Upper lobe of right lung (tissue), 1 donor: ENCODE measurements at places on chromosomes 2 and 18. TPM values are rescaled to one million over a fixed set of nuclear protein-coding genes. Genes with fewer than 3 reads are reported as not detected.

DSG4 gene
- total RNA-seq, result not detected

UGT1A3 gene
- total RNA-seq, result not detected

ALK gene
- total RNA-seq, result not detected

DNMT3A gene
- total RNA-seq, result 31.3 TPM

HADHA gene
- total RNA-seq, result 118 TPM

SEH1L gene
- total RNA-seq, result 41.5 TPM

NXPH2 gene
- total RNA-seq, result not detected

DNA sequence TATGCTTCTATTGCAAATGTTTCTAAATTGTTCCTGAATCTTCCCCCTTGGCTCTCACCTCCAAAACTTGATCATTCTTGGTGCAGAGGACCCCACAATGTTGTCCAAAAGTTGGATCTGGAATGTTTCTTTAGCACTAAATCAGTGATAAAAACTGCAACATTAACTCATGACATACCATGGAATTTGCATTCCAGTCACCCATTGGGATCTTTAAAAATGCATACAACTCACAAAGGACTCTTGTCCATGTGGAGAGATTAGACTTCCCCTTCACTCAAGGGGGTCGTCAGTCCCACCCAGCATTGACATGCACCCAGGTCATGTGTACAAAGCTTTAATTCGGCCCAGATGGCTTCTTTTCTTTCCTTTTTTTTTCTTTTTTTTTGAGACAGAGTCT is 169.3 kb downstream of the SETBP1 start:
- no peak overlapping the region for H3K4me3 ChIP-seq
- no peak overlapping the region for H3K27ac ChIP-seq
- no peaks in the 10 kb centered on the region for H3K27me3 ChIP-seq
- no peak for DNase-seq

GRCh38 chr2:86645752-86646151 is 22.1 kb upstream of the RNF103 start:
- H3K4me1 ChIP-seq, result no peaks in the 10 kb centered on the region
- H3K36me3 ChIP-seq, result no peaks in the 10 kb centered on the region
- no peaks in the 10 kb centered on the region for H3K27me3 ChIP-seq
- no peak overlapping the region for H3K4me3 ChIP-seq
- no peak overlapping the region for H3K27ac ChIP-seq
- no peak for DNase-seq

DNA sequence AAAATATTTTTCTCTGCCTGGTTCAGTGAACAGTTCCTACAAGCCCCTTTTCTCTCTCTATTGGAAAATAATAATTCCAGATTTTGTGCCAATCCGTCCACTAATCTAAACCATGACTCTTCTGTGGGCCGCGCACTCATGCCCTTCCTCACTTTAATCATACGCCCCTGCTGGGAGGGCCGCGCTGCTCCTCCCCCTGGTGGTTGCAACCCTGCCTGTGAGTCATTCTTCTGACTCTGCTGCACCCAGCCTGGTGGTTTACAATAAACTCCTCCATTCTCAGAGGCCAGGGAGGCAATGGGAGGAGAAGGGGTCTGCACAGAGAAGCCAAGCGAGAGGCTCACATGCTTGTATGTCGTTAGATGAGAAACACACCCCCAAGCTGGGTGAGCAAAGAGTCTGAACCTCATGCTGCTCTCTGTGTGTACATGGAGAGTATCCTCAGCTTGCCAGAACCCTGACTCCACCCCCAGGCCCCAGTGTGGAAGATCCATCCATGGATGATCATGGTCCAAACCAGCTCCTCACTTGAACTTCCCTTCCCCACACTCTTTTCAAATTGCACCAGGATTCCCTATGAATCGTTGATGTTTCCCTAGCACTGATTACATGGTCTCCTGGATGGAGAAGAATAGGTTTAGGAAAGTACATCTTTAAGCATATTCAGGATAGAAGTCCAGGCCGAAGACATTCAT is 228.9 kb downstream of the ANKRD30B start:
- no peak for DNase-seq
- no peak overlapping the region for H3K27ac ChIP-seq
- no peaks in the 10 kb centered on the region for H3K36me3 ChIP-seq
- H3K4me3 ChIP-seq, result no peak overlapping the region
- no peaks in the 10 kb centered on the region for H3K4me1 ChIP-seq

- H3K4me1 ChIP-seq, result no peaks in the 10 kb centered on the region
- H3K4me3 ChIP-seq, result no peak overlapping the region
- DNase-seq, result no peak
These were observed 958.8 kb upstream of the NRXN1 start for GRCh38 chr2:51990684-51991083.

DNA sequence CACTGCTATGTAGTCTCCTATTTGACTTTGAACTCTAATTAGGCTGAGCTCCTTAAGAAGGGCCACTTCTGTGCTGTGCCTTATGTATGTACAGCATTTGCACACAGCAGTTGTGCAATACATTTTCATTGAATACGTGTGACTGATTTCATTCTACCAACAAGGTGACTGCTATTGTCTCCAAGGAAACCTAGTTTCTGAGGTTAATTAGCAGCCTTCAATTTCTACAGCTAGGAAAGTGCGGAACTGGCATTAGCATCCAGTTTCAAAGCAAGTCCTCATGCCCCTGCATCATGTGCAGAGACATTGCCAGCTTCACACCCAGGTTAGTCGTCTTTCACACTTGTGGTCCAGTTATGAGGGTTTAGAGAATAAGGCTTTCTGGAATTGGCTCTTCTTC is 58.6 kb downstream of the NCK2 start:
- H3K4me3 ChIP-seq, result no peak overlapping the region
- H3K36me3 ChIP-seq, result no peaks in the 10 kb centered on the region
- H3K27ac ChIP-seq, result no peak overlapping the region
- H3K4me1 ChIP-seq, result peaks cover 36% of the 10 kb centered on the region
- H3K27me3 ChIP-seq, result no peaks in the 10 kb centered on the region

DNA sequence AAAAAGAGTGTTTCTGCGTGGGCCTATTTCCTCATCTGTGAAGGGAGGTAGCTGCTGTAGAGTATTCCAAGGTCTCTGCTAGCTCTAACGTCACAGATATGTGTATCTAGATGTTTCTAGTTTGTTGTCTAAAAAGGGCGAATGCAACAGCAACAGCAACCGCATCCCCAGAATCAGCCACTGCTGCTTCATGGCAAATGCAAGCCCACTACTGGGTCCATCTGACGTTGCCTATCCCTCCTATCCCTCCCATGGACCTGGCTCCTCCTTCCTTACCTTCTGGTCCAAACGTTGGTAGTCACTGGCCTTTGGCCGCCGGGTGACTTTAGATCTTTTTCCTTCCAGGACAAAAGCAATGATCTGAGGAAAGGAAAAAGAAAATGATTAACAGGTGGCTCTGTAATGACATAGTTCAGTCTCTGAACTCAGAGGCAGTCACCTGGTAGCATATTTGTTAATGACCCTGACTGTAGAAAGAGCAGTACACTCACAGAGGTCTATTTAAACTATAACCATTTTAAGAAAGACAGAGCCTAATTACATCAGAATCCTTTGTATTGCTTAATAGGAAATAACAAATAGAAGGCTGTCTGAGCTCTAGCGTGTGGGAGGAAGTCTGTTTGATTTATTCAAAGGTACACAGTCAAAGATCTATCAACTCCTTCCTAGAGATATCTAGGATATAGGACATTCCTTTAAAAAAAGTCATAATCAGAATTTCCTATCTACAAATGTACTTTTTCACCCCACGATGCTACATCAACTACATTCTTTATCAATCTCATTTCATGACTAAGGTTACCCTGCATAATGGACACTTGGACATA is 2.9 kb downstream of the TGOLN2 start:
- H3K4me1 ChIP-seq, result peaks cover 46% of the 10 kb centered on the region
- no peaks in the 10 kb centered on the region for H3K27me3 ChIP-seq
- H3K4me3 ChIP-seq, result peak overlapping the region; percentile 75
- DNase-seq, result no peak
- H3K27ac ChIP-seq, result no peak overlapping the region
- H3K36me3 ChIP-seq, result peaks cover 57% of the 10 kb centered on the region

DNA sequence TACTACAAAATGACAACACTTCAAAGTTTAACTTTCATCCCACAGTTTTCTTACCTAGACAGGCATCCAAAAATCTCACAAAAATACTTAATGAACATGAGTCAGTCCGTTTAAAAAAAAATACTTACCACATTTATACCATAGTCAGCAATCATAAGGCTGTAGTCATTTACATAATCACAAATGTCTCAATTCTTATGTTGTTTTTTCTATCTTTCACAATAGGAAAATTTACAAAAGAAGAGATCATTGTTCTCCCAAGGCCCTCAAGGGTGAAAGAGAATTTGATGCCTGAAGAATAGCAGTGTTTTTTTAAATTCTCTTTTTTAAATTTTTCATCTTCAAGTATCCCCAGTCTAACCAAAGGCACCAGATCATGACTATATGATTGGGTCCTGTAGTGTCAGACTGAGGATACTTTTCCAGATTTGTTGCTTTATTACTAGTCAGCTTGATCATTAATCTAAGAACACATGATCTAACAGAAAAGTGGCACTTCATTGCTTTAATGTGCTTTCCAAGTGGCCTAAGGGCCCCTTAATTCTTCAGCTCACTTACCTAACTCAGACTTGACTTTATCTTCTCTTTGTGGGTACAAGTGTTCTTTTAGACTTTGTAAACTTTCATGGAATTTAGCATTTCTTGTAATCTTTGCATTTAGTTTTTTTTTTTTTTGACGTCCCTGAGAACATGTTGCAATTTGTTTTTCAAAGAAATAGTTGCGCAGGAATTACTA is 4.7 kb downstream of the SCYGR5 start:
- H3K4me1 ChIP-seq, result no peaks in the 10 kb centered on the region
- DNase-seq, result no peak
- no peaks in the 10 kb centered on the region for H3K27me3 ChIP-seq
- no peak overlapping the region for H3K27ac ChIP-seq
- no peak overlapping the region for H3K4me3 ChIP-seq

GRCh38 chr2:227499627-227500300 is 27.8 kb downstream of the AGFG1 start:
- peaks cover 7% of the 10 kb centered on the region for H3K36me3 ChIP-seq
- no peak overlapping the region for H3K27ac ChIP-seq
- peaks cover 21% of the 10 kb centered on the region for H3K4me1 ChIP-seq
- H3K4me3 ChIP-seq, result no peak overlapping the region
- no peaks in the 10 kb centered on the region for H3K27me3 ChIP-seq
- DNase-seq, result no peak

- no peaks in the 10 kb centered on the region for H3K36me3 ChIP-seq
- no peak for DNase-seq
These were observed 35.7 kb downstream of the SPATS2L start for GRCh38 chr2:200342235-200342634.

GRCh38 chr18:67145586-67146292 is 370.8 kb downstream of the DSEL start:
- DNase-seq, result no peak
- H3K36me3 ChIP-seq, result no peaks in the 10 kb centered on the region
- no peaks in the 10 kb centered on the region for H3K4me1 ChIP-seq
- no peaks in the 10 kb centered on the region for H3K27me3 ChIP-seq
